Hematopoietic multipotent progenitor cell treated with erythropoietin and hydrocortisone succinate and interleukin-3 and kit ligand, for 6 days (in vitro differentiated cells): ENCODE measurements at places on chromosomes 5 and 9.

GRCh38 chr5:166845044-166845443 lies 1446.4 kb upstream of the WWC1 start:
- DNase-seq: peak; percentile 56

DNA sequence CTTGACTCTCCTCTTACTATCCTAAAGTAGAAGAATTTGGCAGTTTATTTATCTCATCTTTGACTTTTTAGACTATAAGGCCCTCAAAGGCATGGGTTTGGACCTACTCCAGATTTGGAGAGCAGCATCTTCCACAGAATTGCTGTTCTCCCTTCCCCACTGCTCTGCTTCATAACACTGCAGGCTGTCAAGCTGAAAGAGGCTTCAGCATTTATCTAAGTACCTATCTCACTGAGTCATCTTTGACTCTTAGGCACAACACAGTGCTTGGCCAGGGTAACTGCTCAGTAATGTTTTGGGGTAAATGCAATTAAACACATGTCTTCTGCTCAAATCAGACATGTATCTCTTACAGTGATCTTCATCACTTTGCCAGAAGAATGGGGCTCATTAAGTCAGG lies 60.6 kb downstream of the GRIN3A start:
- peak; percentile 39 for DNase-seq

DNA sequence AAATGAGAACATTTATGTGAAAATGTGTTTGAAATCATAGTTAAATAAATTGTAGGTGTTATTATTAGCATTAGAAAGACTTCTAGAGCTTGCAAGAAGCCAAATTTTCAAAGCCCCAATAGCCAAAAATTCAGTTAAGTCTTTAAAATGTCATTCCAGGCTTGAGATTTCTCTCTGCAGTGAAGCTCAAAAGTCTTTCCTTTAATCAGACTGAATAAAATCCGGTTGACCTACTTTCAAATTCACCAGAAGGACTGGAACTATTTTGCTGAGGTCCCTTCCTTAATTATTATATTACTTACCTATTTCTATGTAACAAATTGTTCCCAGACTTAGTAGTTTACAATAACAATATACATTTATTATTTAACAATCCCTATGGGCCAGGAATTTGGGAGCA lies 112.2 kb upstream of the TRPM3 start:
- no peak for DNase-seq

DNA sequence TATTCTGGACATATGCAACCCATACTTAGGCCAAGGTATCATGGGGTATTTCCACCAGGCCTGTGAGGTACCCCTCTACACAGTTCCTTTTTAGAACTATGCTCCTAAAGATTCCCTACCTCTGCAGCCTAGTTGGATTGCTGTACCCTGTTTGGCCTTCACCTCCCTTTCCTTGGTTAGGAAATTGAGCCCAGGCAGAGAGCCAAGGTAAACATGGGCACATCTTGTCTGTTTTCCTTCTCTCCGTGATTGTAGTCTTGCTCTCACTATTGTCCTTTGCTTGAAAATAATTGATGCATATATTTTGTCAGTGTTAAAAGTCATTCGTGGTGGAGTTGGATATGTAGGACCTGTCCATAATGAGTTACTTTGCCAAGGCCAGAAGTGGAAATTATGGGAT lies 26.7 kb downstream of the BDP1 start:
- no peak for DNase-seq

DNA sequence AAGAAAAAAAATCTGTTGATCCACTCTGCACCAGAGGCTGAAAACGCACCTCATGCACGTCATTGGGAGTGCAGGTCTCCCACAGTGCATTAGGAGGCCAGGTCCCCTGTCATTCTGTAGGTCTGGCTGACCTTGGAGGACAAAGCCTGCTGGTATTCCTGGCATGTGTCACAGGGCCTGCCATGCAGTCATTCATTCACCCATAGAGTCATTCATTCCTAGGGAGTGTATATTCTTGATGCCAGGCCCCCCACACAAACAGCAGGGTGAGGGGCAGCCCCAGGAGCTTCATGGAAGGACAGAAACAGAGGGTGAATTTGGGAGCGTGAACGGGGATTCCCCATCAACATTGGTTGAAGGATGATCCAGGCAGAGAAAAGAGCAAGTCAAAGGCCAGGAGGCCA lies 2.2 kb downstream of the GBGT1 start:
- no peak for DNase-seq

DNA sequence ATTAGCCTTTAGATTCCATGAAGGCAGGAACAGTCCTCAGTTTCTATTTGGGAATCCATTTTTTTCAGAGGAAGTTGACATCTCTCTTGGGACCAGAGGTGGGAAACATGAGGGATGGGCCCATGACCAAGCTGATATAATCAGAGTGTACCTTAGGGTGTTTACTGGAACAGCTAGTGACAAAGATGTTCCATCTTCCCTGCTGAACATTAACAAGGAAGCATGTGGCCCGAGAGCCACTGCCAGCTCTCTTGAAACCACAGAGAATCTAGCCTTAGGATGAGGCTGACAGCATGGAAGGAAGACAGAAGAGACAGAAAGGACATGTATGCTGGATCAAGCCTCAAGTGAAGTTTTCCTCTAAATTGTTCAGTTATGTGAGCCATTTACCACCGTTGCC lies 16.0 kb downstream of the AQP3 start:
- DNase-seq: peak; percentile 4

DNA sequence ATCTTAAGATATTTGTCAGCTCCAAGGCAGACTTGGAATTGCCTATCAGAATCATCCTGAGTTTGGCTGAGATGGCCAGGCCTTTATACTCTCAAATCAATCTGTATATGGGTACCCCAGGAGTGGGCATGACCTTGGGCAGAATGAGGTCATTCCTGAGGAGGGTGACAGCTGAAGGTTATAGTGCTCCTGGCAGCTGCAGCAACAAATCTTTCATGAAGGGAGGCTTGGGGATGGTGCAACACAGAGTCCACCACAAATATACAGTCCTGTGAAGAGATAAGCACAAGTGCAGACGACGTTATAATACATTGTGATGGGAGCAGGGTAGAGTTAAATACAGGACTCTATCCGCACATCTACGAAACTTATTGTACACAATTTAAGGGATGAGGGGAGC lies 21.1 kb upstream of the TRIO start:
- DNase-seq: no peak

DNA sequence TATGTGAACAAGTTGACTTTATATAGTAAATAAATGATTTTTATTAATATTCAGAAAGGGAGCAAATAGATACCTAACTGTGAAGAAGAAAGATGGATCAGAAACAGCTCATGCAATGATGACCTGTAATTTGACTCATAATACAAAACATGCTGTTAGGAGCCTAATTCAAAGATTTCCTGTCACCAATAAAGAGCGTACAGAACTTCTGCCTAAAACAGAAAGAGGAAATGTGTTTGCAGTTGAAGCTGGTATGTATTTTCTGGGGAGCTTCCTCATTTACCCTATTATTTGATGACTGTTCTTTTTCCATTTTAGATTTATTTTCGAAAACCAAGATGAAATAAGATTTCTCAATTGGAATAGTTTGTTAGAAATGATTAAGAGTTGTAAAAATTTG lies 11.4 kb downstream of the YTHDC2 start:
- peak; percentile 38 for DNase-seq

GRCh38 chr5:151258201-151258611 lies 5.2 kb downstream of the GM2A start:
- no peak for DNase-seq

DNA sequence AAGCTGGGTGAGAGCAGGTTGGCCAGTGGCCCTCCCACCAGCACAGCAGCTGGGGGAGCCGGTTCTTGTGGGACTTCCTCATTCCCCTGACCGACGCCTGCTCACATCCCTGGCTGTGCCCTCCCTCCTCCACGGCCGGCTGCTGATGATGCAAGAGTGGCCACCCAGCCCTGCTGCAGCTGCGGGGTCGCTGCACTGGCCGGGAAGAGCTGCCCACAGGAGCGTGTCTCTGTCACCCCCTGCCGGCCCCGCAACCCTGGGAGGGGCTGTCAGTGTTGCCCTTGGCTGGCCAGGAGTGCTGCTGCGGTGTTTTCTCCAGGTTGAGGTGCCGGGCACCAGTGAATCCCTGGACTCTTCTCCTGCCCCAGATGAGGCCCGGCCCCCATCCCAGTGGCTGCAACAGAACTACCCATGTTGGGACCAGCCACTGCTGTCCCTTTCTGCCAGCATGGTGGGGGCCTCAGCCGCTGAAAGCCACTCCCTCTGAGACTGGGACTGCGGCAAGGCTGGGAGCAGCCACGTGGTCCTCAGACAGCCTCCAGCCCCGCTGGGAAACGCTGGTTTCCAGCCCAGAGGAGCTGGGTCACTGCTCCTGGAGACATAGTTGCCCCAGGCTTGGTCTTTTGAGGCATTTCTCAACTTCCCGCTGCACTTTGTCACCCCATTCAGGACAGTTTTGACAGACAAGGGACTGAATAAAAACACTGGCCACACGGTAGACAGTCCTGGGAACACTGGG lies 739 bp downstream of the CARD9 start:
- DNase-seq: peak; percentile 78

DNA sequence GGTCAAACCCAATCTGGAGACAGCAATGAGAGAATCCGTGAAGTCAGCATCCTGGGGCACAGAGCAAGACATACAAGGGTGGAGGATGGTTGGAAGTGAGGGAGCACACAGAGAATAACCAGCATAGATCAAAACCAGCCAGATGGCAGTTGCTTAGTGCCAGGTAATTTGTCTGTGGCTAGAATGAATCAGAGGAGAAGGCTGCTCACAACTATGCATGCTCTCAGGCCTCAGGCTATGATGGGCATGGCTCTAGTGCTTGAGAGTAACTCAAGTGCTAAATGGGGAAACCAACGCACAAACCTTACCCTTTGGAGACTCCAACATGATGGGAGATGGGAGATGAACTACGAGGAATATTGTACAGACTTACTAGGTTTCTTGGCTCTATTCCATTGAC lies 160.8 kb downstream of the DMRT2 start:
- DNase-seq: no peak

- no peak for DNase-seq
Observed at GRCh38 chr5:102902135-102902448, 147.0 kb downstream of the PAM start.

DNA sequence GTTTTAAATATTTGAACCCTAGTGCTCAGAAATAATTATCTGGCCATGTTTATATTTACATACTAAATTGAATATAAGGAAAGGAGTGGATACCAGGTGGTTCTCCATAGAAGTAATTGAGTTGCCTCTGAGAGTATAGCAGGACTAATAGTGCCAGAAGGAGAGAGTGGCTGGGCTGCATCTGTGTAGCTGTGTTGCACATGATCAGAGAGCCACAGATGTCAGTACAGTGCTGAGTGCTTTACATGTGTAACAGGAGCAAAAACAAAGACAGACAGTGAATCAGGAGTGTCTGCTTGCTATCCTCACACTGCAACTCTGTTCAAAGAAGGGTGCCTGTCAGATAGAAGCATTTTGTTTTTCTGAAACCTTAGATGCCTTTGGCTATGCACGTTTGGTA lies 353.9 kb upstream of the PAPPA start:
- DNase-seq: no peak

DNA sequence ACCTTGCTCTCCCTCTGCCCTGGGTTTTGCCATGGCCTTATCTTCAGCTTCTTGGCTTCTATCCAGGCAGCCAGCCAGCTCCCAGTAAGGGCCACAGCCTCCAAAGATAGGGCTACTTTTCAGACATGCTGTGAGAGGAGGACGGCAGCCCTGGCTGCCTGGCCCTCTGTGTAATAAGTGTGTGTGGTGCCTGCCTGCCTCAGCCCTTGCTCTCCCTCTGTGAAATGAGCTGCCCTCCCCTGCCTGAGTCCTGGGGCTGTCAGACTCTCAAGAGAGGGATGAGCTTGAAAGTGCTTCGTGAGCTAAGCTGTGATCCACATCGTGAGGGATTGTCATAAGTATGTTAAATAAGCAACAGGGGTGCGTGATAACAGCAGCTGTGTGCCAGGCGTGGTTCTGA lies 8.1 kb downstream of the NDST1 start:
- DNase-seq: peak; percentile 95

GRCh38 chr9:4366591-4367330 lies 66.9 kb upstream of the GLIS3 start:
- peak; percentile 63 for DNase-seq

GRCh38 chr5:10049858-10050455 lies 199.7 kb downstream of the ATPSCKMT start:
- DNase-seq: no peak

GRCh38 chr9:80144856-80145255 lies 573.1 kb downstream of the TLE4 start:
- DNase-seq: no peak

DNA sequence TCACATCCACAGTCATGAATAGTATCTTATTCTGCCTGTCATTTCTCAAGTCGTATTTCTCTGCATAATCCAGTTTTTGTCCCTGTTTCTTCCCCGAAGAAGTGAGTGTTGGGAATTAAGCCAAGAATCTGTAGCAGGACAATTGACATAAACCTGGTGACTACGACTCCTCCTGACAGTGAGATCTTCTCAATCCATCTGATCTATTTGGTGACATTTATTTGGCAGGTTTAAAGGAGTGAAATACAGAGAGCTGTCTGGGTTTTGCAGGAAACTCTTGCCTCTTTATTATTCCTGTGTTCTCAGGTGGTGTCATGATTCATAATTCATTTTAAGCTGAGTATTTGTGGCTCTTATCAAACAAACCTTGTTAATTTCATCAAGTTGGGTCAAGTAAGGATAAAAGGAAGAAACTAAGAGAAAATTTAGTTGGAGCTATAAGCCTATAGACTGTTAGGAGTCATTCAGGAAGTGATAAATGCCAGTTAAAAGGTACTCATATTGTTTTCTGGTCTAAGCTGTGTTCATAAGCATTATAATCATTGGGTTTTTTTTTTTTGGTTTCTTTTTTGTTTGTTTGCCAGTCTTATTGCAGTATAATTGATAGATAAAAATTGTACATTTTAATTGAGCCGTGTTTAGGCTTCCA lies 95.9 kb upstream of the PCSK1 start:
- DNase-seq: no peak

DNA sequence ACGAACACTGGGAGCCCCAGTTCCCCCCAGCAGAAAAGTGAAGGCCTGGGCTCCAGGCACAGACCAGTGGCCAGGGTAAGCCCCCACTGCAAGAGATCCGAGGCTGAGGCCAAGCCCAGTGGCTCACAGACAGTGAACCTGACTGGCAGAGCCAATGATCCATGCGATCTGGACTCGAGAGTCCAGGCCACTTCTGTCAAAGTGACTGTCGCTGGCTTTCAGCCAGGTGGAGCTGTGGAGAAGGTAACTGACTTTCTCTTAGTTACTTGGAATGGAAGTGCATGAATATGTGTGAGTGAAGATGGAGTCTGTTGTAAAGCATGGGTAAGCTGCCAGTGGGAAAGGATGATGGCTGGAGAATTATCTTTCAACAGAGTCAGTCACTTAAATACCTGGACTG lies 99.7 kb downstream of the GOLPH3 start:
- no peak for DNase-seq

- no peak for DNase-seq
Observed at GRCh38 chr5:37792975-37793631, 46.7 kb downstream of the GDNF start.
